ENCODE measurements at places on chromosomes 7 and 10.

GRCh38 chr7:69698109-69698825, 100.0 kb downstream of the AUTS2 start:
- no peak for DNase-seq

GRCh38 chr7:46256870-46257661, 336.0 kb upstream of the IGFBP3 start:
- DNase-seq = peak; percentile 8

DNA sequence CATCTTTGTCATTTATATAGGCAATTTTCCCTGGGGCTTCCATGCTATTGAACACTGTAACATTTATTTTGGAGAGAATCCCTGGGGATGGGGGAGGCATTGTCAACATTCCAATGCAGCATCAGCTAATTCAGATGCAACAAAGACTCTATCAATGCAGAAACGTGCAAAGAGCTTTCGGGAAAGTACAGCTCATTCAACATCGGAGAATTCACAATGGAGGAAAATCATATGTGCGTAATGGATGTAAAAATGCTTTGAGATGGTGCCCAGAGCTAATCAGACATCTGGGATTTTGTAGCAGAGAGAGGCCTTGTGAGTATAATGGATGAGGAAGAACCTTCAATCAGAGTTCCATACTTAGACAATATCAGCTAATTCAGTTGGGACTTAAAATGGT, 28.3 kb upstream of the FIS1 start:
- no peak for DNase-seq

DNA sequence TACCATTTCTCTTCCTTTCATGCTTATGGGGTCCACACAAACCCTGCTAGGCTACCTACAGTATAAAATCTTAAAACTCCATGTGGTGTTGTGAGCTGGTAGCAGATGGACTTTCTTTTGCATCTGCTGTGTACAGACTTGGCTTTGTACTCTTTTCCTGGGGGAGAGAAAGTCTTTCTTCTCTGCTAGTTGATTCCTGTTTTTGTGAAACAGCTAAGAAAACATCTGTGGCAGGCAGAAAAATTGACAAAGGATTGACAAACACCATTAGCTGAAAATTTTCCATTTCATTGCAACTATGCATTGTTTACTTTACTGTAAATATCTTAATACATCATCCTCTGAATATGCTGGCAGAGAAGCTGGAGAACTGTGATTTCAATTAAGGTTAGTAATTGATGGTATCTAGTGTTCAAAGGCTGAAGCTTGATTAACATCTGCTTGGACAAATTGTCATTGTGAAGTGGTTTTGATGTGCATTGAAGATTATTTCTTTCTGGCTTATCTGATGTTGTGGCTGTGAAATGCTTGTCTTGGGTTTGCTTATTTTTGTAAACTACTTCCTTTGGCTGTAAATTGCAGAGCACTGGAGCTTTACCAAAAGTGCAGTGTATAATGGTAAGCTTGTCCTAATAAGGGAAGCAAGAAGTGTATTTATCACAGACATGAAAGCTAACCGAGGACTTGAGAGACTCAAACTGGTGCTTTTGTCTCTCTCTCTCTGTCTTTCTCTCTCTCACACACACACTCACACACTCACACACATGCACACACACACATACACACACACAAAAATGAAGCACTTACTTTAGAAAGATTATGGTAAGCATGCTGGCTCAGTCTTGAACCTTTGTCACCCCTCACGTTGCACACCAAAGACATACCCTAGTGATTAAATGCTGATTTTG, at the start of gene FOXP2:
Gene FOXP2, plus strand, starts transcription at position 660 of the 908 bp plus-strand sequence. CDS start 11,697 bp downstream, outside the sequence.
- peak; percentile 60 for DNase-seq

DNA sequence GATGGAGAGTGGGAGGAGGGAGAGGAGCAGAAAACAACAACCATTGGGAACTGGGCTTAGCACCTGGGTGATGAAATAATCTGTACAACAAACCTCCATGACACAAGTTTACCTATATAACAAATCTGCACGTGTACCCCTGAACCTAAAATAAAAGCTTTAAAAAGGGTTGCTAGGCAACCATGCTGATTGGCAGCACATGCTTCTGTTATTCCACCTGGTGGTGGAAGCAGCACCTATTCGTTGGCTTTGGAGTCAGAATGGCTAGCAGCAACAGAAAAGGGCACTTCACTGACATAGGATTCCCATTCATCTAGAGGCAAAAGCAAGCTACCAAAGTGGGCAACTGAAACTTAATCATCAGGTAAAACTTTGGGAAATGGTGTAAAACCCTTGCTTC, 57.1 kb downstream of the RELN start:
- no peak for DNase-seq

DNA sequence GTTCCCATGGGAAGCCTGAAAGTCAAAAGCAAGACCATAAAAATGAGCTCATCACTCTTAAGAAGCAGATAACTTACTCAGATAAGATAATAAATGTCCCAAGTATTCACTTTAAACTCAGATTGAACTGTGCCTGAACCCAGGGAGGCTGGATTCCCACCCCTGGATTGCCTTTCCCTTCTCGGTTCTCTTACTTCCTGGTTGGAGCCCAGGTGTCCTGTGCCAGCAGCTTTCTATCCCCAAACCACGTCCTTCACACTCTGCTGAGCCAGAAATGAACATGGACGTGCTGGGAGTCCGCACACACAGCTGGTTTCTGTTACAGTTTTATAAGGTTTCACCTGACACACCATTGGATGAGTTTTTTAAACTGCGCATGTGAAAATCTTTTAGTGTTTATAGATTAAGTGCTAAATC, 636.2 kb upstream of the IGFBP3 start:
- DNase-seq = no peak

GRCh38 chr10:125633517-125633999, 49.4 kb downstream of the TEX36 start:
- DNase-seq = no peak

GRCh38 chr7:19099924-19100323, 17.5 kb downstream of the TWIST1 start:
- DNase-seq = no peak

- DNase-seq = no peak
Measured at GRCh38 chr7:4013793-4014192, 668.3 kb upstream of the FOXK1 start.

- DNase-seq = no peak
Measured at GRCh38 chr7:5457245-5457735, 33.7 kb upstream of the TNRC18 start.

DNA sequence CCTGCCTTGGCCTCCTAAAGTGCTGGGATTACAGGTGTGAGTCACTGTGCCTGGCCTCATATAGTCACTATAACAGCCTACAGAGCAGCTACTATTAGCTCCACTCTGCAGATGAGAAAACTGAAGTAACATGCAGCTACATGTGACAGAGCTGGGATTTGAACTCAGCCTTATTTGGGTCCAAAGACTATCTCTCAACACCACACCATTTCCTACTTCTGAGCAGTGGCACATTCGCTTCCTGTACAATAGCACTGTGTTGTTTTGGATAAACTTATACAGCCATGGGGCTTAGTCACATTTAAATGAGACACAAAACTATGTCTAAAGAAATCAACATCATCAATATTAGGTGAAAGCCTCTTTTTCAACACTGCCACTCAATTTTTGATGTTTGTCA, 69.8 kb upstream of the DNAJB12 start:
- DNase-seq = no peak

DNA sequence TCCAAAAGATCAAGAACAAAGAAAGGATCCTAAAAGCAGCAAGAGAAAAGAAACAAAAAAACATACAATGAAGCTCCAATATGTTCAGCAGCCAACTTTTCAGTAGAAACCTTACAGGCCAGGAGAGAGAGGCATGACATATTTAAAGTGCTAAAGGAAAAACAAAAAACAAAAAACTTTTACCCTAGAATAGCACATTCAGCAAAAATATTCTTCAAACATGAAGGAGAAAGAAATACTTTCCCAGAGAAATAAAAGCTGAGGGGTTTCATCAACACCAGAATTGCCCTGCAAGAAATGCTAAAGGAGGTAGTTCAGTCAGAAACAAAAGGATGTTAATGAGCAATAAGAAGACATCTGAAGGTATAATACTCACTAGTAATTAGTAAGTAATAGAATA, 753.5 kb upstream of the POT1 start:
- DNase-seq = no peak

GRCh38 chr10:4708123-4708759, 117.8 kb upstream of the AKR1E2 start:
- DNase-seq = no peak

GRCh38 chr7:123673137-123673732, 17.6 kb downstream of the LMOD2 start:
- DNase-seq = no peak

DNA sequence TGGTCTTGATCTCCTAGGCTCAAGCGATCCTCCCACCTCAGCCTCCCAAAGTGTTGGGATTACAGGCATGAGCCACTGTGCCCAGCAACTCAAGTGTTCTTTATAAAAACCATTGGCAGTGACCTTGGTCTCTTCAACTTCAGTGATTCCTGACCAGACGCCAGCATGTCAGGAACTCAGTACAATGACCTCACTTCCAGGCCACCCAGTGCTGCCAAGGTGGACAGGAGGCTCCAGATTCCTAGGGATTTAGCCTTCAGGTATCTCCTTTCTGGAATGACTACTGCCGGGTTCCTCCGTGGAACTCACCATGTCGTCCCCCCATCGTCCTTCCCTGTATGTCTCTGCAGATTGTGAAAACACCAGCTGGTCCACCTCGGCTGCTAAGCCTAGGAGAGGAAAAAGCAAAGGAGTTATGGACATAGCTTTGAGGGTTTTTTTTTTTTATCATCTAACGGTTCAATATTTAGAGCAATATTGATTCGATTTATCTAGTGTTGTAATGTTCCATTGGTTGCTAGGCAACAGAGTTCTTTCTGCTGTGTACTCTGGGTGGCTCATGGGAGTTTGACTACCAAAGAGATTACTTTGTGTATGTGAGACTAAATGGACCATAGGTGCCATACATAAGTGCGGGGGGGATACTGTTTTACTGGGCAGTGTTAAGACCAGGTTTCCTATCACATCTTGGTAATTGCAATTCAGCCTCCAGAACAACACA, 425.8 kb upstream of the AUTS2 start:
- no peak for DNase-seq

- no peak for DNase-seq
Measured at GRCh38 chr10:132336064-132336746, 4.2 kb downstream of the LRRC27 start.

DNA sequence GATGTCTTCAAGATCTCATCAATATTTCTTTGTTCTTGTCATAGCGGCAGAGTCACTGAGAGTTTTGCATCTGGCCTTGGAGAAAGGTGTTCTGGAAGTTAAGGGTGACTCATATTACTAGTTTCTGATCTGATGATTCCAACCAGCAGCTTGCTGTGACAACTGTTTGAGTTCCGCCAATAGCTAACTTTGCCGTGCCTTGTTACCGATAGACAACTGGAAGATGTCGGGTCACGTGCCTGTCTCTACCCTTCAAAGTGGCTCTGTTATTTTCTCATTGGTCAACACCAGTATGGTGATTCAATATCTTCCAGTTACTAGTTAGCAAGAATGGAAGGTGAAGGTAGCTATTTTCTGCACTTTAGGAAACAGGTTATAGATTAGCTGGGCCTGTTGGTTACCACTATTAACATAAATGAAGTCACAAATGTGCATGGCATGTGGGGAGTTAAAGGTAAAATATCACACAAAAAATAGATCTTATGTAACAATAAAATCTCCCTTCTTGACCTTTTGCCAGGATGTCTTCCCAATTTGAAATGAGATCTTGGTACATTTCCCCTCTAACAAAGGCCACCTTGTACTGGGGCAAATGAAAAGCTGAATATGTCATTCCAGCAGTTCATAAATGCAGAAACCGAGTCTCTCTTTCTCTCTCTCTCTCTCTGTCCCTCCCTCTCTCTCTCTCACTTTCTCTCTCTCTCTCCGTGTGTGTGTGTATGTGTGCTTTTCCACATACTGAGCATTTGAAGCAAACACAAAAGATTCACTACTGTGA, 2.6 kb upstream of the MGAM2 start:
- no peak for DNase-seq

All from NCI-H524 (cell line).